ENCODE measurements at places on chromosomes 7 and 10.

- DNase-seq, result no peak
Observed at GRCh38 chr10:16820018-16820417, 2.8 kb upstream of the RSU1 start.

GRCh38 chr7:63067897-63068585 lies 930.6 kb upstream of the ZNF722 start:
- DNase-seq, result no peak

DNA sequence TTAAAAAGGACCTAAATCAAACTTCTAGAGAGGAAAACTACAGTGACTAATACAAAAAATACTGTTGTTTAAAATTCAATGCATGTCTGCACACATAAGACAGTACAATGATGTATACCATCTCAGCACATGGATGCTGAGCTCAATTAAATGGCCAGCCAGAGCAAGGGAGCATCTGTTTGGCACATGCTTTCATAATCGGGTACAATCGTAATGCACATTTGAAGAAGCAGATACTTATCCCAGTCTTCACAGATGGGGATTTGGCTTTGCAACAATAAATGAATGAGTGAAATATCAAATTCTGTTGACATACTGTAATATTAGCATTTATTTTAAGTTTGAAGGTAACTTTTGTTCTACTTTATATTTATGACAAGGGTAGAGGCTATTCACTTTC lies 187.8 kb downstream of the CRPPA start:
- DNase-seq, result no peak

GRCh38 chr7:143437578-143437977 lies 5.7 kb upstream of the TAS2R60 start:
- no peak for DNase-seq

DNA sequence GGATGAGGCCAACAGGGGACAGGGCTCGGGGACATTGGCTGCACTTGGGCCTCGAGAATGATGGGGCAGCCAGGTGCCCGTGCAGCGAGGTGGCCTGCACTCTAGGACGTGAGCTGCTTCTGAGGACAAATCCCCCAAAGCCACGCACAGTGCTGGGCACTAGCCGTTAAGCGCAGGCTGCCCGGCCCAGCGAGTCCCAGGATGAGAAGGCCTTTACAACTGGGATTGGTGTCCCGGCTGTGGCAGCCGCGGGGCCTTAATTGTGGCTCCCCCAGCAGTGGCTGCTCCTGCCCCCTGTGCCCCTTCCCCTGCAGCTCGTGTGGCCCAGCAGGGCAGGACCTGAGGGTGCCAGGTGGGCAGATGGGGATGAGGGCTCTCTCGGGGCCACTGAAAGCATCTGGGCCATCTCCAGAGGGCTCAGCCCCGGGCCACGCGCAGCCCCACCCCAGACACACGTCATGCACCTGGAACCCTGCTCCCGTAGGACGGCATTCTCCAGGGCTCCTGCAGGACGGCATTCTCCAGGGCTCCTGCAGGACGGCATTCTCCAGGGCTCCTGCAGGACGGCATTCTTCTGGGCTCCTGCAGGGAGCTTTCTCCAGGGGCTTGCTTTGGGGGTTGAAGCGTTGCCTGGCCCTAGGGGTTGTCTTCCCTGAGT lies 6.6 kb downstream of the PWWP2B start:
- no peak for DNase-seq

DNA sequence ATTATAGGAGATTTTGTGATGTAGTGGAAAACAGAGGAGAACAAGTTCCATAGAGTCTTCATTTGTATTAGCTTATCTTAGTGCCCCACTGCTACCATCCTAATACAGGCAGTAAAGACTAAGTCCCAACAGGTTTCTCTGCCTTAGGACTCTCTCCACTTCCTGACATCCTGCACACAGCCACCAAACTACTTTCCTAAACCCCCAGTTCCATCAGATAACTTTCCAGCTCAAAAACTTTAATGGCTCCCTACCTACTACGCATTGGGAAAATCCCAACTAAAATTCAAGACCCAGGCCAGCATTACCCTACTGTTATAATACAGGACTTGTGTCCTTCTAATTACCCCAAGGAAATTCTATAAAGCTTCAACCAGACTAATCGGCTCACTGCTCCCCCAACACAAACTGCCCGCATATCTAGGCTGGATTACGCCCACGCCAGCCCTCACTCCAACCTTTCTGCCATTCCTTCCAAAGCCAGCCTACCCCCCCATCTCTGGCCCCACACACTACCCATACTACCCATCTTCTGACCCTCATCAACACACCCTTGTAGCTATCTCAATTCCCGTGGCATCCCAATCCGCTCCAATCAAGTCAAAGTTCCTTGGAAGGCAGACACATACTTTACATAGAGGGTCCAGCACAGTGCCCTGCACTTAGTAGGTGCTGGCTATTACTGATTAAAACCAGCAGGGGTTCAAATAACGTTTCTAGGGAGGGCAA lies 1.4 kb downstream of the IDE start:
- DNase-seq, result no peak

GRCh38 chr7:32143301-32143700 lies 73.1 kb upstream of the PDE1C start:
- no peak for DNase-seq

GRCh38 chr10:61860964-61861758 lies 40.3 kb upstream of the ARID5B start:
- no peak for DNase-seq

DNA sequence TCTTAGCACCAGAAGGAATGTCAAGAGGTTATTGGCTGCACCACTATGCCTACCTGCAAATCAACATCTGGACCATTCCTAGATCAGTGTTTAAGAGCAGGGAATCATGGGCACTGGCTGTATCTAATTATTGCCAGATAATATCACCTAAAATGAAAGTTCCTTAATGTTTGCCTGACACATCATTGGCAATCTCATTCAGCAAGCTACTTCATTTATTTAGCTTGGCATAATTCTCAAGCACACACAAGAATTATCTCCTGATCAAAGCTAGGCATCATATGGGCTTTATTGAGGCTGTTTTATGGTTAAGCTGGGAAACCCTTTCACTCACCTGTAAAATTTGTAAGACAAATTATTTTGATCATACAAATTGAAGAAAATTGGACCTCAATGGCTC lies 581.7 kb downstream of the INHBA start:
- DNase-seq, result no peak

- DNase-seq, result no peak
Observed at GRCh38 chr10:12801214-12802087, 200.1 kb downstream of the CCDC3 start.

- DNase-seq, result no peak
Observed at GRCh38 chr7:50824882-50825281, 42.2 kb upstream of the GRB10 start.

DNA sequence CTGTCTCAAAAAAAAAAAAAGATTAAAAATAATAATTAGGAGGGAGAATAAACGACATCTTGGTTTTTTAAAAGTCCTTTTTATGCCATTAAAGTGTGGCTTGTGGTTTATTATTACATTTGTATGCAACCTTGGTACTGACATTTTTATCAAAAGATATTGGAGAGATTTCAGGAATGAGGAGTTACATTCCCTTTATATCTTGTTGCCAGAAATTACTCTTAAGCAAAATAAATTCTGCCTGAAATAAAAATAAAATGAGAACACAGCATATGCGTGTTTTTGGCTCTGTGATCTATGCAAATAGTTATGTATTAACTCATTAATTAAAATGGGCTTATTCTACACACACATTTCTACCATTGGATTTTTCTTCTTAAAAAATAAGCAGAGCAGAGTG lies 202.4 kb downstream of the BICC1 start:
- DNase-seq, result no peak

DNA sequence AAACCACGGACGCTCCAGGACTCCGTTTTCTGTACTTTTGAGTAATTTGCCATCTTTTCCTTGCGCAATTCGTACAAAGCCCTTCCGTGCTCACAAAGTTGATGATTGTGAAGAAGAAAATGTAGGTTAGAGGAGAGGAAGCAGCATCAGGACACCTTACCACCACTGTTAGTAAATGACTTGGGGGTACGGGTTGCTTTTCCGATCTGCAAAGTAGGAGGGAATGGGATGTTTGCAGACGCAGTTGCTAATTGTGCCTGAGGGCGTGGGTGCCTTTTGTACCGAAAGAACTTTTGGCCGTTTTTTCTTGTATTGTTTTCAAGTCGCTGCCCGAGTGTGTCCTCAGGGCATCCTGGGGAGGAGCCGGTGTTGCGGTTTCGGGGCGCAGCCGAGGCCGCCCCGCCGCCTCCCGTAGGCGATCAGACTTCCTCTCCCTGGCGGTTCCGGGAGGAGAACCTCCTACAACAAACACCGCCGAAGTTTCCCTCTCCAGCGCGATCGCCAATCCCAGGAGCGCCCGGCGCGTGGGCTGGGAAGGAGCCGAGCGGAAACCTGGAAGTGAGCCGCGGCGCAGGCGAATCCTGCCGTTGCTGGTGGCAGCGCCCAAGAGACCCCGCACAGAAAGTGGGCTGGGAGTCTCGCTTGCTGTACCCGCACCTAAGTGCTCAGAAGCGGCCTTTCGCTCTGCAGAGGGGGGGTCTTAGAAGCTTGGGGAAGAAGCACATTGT lies 1.0 kb downstream of the PRR15 start:
- DNase-seq, result no peak

DNA sequence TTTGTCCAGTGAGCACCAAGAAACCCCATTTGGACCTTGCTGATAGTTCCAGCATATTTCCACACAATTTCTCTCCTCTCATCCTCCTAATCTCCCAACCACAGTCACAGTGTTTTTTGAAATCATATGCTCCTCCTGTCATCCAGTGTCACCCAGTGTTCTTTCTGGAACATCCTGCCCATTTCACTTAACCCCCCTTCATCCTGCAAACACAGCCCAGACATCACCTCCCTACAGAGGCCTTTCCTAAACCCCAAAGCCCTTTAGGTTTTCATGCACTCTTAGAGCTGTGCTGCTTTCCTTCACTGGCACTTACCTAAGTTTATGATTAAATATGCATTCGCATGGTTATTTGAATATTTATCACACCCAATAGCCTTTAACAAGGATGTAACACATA lies 1158.0 kb upstream of the C7orf33 start:
- DNase-seq, result no peak

DNA sequence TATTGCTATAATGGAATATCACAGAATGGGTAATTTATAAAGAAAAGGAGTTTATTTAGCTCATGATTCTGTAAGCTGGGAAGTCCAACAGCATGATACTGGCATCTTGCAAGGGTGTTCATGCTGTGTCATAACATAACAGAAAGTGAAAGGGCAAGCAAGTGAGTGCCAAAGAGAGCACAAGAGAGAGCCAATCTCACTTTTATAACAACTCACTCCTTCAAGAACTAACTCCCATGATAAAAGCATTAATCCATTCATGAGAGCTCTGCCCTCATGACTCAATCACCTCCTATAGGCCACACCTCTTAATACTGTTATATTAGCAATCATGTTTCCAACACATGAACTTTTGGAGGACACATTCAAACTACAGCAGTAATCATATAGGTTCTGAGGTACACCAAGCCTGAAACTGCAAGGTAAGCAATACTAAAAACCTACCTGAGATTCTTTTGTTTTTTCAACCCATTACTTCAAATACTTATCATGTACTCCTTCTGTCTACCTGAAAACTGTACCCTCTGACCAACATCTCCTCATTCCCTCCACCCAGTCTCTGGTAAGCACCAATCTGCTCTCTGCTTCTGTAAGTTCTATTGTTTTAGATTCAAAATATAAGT lies 219.7 kb downstream of the MTERF1 start:
- DNase-seq, result no peak

DNA sequence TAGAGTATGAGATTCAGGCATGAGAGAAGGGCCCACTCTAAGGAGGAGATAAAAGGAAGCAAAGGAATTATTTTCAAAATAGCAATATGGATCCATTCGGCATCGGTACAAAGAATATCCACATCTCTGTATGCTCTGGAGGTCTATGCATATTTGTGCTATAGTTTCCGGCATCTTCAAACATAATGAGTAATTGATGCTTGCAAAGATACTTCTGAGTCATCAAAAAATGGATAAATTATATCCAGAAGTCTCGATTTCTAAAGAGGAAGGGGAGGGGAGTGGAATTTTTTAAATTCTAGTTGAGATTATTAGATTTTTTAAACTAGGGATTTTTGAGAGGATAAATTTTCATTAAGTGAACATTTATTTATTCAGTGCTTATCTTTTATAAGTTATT lies 72.9 kb upstream of the KIAA1217 start:
- DNase-seq, result no peak

GRCh38 chr7:115191526-115191925 lies 269.6 kb downstream of the MDFIC start:
- no peak for DNase-seq

DNA sequence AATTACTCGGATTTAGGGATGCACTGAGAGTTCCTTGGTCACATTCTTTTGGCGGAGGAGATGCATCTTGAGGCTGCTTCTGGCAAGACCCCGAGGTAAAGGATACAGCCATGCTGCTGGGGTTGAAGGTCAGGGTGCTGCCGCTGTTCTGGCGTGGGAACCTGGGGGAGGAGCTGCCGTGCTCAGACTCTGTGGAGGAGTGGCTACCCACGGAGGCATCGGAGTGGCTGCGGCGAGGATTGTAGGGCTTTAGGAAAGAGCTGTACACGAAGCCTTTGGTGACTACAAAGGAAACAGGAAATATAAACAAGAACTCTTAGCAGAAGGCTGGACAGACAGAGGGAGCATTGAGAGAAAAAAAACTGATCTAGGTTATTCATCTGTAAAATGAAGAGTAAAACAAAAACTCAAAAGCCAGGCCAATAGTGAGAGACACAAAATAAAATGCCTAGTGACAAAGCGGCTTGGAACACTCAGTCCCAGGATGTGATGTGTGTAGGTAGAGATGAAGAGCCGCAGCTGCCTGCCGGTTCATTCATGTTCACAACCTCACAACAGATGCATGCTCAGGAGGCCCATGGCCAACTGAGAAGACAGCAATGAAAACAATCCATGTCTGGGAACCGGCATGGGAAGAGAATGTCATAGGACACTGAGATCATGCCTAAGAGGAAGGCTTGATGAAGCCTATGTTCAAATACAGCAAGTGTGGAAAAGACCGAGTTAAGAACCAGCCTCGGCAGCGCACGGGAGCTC lies 97.8 kb downstream of the ABCC2 start:
- no peak for DNase-seq

- DNase-seq, result no peak
Observed at GRCh38 chr10:3825244-3825643, 40.2 kb upstream of the KLF6 start.

DNA sequence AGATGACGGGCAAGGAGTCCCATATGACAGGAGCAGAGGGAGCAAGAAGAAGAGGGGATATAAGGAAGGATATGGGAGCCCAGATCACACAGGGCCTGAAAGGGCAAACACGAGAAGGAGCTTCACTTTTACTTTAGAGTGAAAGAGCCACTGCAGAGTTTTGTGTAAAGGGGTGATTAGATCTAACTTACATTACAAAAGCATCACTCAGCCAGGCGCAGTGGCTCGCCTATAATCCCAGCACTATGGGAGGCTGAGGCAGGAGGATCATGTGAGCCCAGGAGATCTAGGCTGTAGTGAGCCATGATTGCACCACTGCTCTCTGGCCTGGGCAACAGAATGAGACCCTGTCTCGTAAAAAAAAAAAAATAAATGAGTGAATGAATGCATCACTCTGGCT lies 91.1 kb downstream of the MPP7 start:
- no peak for DNase-seq

DNA sequence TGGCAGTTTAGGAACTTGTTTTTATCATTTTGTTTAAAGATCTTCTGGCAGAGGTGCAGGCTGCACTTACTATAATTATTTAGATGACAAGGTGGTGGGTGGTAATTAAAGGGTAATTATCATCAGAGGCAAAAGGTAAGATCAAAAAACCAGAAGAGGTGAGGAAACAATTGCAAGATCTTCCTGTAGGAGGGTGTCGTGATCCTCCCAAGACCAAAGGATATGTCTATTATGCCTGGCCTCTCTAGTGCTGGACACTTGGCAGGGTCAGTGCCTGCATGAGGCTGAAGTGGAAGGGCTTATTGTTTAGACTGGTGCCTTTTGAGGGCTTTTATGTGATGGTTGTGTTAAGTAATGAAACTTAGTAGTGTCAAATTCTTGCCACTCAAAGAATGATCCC lies 1.8 kb upstream of the WAPL start:
- DNase-seq, result no peak
